SW 1271 (cell line): ENCODE measurements at places on chromosomes 3 and 15.

- DNase-seq: no peak
Measured at GRCh38 chr3:134798681-134799311, 3.7 kb downstream of the EPHB1 start.

DNA sequence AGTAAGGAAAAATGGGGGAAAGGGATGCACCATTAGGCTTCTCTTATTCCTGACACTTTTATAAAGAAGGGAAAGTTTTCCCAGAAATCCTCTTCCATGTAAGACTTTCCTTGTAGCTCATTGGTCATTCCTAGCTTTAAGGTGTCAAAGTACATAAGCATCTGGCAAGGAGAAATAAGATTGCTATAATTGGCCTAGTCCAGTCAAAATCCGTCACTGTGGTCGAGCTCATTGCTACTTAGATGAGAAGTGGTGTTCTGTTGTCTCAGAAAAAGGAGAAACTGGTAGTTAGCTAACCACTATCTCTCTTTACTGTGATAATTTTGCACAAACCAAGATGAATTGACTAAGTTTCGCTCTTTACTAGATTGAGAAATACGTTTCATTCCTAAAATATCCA is 370.1 kb downstream of the CNTN4 start:
- no peak for DNase-seq

GRCh38 chr3:174242311-174243041 is 616.7 kb upstream of the NAALADL2 start:
- DNase-seq: no peak

DNA sequence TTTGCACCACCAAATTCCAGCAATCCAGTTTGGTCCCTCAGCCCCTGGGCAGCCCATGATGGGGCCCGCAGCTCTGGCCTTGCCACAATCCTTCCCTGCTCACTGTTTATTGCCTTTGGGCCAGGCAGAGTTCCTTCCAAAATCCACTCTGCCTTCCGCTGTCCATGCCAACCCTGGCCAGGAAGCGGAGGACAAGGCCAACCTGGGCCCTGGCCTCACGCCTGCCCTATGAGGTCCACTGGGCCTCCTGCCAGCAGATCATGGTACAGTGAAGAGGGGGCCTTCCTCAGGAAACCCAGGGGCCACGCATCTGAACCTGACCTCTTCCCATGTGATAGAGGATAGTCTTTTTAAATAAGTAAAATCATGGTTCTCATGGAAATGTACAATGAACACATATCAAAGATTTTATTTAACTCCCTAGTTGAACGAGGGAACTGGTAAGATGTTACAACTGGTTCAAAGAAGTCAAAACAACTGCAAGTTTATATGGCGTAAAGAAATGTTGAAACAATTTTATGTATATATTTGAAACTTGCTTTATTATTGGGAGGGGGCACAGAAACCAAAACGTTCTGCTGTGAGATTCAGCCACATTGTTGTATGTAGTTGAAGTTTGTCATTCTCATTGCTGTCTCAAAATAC is 95.8 kb upstream of the TNFAIP8L3 start:
- DNase-seq: no peak

DNA sequence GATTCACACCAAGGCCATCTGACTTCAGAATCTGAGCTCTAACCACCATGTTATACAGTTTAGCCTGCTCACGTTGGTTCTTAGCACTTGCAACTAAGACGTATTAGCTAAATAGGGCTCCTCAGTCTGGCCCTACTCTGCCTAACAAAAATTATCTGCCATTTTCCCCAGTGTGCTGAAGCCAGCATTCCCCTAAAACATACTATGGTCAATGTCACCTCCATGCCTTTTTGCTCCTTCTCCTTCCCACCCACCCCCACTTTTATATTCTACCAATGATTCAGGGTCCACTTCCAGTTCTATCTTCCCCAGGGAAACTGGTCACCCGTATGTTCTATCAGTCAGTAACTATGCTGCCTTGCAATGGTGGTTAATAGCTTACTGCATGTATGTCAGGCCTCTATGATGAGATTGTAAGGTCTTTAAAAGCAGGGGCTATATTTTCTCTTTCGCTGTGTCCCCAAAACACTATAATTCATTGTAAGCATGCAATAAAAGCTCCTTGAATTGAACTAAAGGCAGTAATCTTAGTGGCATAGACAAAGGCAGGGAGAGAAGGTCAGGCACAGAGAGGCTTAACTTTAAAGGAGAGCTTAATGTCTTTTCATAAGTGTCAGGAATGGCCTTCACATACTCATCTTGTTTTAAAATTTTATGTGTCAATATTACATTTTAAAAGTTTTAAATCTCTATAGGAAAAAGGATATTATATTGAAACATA is 23.3 kb downstream of the POPDC2 start:
- no peak for DNase-seq

GRCh38 chr3:4820296-4821121 is 158.7 kb upstream of the BHLHE40 start:
- DNase-seq: no peak

- no peak for DNase-seq
Measured at GRCh38 chr3:189288348-189289235, 116.8 kb downstream of the TPRG1 start.

DNA sequence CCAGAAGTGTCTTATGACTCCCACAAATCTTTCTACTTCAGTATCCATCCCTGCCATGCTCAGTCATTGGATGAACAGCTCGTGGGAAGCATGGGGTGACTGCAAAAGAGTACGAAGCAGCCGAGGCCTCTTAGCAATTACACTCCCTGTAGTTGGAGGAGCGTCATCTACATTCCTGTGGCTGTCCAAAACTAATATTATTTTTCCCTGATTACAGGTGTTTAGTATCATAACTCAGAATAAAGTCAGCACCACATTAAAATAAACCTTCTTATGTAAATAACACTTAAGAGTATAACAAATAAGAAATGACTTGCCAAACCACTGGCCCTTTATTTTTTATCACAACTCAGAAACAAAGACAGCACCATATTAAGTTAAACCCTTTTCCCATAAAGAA is 141.5 kb downstream of the PLOD2 start:
- no peak for DNase-seq

DNA sequence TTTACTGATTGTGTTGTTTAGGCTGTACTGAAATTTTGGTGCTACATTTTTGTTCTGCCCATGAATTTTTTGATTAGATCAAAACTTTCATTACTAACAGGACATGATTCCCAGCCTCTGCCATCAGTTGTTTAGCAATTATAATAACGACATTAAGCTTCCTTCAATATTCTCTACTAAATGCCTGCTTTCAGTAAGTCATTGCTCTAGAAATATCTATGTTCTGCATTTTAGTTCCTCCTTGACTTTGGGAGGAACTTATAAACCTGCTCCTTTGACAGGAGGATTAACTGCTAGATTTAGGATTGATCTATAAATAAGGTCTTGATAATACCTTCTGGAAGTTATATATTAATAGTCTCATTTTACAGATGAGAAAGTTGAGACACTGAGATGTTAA is 269.1 kb downstream of the RAP2B start:
- DNase-seq: no peak

- DNase-seq: peak; percentile 63
Measured at GRCh38 chr3:11236588-11237461, 35.4 kb upstream of the ATG7 start.

DNA sequence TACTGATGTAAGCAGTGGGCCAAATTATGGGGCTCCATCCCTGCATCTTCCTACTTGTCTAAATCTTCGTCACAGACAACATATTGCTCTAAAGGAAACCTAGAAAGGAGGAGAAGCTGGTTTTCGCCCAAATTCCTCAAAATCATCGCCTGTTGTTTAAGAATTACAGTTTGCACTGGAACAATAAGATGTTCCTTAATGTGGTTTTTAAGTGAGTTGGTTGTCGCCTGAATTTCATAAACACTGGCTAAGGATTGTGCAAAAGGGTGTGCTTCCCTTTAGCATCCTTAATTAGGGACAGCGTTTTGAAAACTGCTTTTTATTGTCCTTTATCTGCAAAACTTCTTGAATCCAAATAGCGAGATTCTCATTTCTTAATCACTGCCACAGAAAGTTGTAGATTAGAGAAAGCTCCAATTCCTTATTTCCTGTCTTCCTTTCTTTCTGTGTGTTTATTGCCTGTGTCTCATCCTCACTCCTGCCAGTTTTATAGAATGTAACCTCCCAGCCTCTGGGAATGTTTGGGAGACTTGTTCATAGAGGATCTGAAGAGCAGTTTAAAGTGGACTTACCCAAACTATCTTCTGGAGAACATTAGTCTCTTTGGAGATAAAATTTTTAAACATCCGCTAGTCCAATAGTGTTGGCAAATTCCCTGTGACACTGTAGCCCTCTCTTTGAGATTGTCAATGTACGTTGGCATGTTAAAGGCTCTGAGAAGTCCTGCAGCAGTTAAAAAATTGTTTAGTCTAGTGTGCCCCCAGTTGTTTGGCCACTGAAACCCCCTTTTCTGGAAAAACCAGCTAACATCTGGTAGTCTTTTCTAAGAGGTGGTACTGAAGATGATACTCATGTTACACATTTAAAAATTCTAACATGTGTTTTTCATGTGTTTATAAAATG is 50.4 kb downstream of the FLNB start:
- DNase-seq: no peak

DNA sequence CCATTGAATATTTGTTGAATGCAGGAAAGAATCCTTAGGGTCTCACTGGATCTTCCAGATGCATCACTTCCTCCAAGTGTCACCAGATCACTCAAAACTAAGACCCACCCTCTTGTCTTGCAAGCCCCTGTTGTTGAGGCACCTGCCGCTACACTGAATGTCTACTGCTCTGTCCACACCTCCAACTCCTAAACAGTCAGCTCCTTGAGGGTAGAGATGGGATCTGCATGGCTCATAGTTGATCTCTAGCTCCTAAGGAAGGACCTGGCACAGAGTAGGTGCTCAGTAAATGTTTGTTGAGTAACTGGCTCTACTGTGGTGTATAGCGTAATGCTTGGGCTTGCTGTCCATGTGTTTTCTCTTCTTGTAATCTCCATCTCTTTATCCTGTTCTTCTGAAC is 8.8 kb downstream of the SLC6A20 start:
- DNase-seq: no peak

- no peak for DNase-seq
Measured at GRCh38 chr15:68175526-68175925, 29.6 kb downstream of the CALML4 start.

DNA sequence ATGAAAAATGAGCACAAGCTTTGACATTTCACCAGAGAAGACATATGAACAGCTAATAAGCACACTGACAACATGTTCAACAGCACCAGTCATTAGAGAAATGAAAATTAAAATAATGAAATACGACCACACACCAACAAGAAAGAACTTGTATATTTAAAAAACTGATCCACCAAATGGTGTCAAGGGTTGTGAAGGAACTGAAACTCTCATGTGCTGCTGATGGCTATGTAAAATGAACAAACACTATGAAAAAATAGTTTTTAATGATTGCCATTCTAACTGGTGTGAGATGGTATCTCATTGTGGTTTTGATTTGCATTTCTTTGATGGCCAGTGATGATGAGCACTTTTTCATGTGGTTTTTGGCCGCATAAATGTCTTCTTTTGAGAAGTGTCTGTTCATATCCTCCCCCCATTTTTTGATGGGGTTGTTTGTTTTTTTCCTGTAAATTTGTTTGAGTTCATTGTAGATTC is 193.8 kb downstream of the SCAPER start:
- DNase-seq: no peak

DNA sequence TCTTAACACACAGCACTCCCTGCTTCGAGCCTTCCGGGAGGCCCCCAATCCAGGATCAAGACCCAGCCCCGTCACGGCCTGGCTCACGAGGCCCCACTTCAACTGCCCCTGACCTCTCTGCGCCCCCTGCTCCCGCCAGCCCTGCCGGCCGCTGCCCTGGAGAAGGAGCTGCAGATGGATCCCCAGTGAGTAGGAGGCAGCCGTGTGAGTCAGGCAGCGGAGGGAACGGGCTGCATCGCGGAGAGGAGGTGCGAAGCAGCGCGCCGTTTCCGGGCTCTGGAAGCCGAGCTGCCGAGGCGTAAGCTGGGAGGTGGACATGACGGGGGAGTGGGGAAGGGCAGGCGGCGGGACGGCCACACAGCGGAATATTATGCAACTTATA is 133.4 kb downstream of the TPRA1 start:
- no peak for DNase-seq

GRCh38 chr3:133937061-133937686 is 41.5 kb upstream of the RAB6B start:
- DNase-seq: no peak

- no peak for DNase-seq
Measured at GRCh38 chr3:33438881-33439545, 1.2 kb downstream of the UBP1 start.

- peak; percentile 71 for DNase-seq
Measured at GRCh38 chr15:70111203-70112073, 13.7 kb upstream of the TLE3 start.

- DNase-seq: no peak
Measured at GRCh38 chr15:97023488-97023844, 693.0 kb downstream of the NR2F2 start.

DNA sequence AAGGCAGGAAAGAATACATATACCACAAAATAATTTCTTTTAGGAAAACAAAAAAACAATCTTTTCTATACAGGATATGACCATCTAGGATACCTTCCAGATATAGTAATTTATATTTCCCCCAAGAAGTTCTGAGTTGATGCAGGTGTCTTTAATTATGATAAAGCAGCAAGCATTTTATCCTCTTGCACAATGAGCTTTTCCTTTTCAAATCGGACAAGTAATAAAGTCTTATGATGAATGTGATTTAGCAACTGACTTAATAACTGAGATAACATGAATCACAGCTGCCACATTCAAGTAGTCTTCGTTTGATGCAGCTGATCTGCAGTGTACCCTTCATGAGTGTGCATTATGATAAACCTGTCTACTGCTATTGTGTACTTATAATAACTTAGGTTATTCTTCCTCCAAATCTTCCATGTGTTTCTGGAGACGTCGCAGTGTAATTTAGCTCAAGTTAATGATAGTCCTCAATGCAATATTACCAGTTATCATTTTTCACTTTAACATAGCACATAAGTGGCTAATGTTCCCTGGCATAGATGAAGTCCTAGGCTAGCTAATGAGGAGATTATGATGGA is 260.3 kb upstream of the MRPL3 start:
- DNase-seq: no peak

DNA sequence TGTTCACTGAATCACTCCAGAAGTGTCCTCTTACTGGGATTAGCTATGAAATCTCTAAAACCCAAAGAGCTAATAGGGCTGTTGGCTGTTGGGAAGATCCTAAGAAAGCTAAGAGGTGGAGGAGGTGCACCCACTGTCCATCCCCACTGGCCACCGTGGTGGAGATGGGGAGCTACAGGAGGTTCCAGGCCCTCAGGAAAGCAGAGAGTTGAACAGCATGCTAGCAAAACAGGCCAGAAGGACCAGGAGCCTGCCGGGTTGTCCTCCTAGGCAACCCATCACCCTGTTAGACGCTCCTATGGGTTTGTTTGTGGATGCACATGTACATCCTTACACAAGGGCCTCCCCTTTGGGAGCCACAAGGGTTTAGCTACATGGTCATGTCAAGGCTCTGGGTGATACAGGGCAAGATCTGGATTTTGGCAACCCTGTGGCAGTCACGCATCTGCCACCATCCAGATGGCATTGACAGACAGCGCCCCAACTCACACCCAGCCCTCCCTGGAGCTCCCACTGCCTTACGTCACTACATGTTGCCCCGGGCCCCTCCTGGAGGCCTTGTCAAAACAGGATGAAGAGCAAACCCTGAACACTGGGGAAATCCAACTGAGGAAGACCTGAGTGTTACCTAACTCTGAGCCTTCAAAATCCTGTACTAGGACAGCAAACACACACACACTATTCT is 208.1 kb downstream of the SLCO3A1 start:
- DNase-seq: no peak

GRCh38 chr3:123448536-123449101 is at the start of gene ADCY5:
TSS of gene ADCY5 (minus strand) at chr3:123449090. CDS start at chr3:123448545, 545 bp downstream.
- no peak for DNase-seq

GRCh38 chr15:40843261-40843884 is 475 bp upstream of the SPINT1 start:
- no peak for DNase-seq
